ENCODE measurements at places on chromosomes 1 and 21. TPM values are rescaled to one million over a fixed set of nuclear protein-coding genes. Genes with fewer than 3 reads are reported as not detected.

GRCh38 chr21:44423312-44423821, 31.9 kb upstream of the LRRC3 start:
- DNase-seq, result peak; percentile 2

DNA sequence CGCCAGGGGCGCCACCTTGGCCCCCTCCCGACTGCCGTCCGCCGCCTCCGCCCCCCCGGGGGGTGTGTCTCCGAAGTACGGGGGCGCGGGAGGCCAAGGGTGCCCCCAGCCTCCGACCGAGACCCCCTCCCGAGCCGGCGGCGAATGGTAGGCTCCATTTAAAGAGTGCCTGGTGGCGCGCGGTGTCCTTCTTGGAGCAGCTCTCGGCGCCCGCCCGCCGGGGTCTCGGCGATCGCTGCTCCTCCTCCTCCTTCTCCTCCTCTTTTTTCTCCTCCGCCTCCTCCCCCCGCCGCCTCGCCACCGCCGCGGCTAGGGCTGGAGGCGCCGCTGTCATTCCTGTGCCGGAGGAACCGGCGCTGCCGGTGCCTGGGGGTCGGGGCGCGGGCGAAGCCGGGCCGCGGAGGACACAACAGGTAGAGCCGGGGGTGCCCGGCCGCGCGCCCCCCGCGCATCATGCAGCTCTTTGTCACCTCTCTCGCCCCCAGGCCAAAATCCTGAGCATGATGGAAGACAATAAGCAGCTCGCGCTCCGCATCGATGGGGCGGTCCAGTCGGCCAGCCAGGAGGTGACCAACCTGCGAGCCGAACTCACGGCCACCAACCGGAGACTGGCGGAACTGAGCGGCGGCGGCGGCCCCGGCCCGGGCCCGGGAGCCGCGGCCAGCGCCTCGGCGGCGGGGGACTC, at the start of gene KAZN:
Gene KAZN, plus strand, starts transcription at position 188 of the 685 bp plus-strand sequence.
- peak; percentile 27 for DNase-seq

GRCh38 chr1:30639881-30640452, 83.4 kb downstream of the MATN1 start:
- no peak for DNase-seq

DNA sequence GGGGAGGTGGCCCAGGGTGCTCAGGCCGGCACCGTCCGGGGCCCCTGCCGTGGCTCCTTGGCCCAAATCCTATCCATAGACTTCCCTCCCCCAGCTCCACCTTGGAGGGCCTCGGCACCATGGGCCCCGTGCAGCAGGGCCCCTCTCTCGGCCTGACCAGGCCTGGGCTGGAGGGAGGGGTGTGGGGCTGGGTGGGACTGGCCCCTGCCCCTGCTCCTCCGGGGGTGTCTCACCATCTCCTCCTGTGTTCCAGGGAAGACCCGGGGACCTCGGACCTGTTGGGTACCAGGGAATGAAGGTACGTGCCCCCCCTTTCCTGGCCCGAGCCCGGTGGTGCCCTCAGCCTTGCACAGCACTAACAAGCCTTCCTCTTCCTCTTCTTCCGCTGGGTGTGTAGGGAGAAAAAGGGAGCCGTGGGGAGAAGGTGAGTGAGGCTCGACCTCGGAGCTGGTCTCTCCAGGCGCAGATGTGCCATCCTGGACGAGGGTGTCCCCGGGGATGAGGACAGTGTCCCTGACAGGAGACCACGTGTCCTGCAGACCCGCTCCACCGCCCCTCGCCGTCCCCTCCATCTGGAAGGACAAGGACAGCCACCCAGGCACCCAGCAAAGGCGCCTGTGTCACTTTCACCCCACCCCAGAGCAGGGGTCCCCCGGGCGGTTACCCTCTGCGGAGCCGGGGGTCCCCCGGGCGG, 7.9 kb downstream of the COL6A1 start:
- peak; percentile 15 for DNase-seq

- DNase-seq, result no peak
These were observed 61.5 kb downstream of the CD58 start for GRCh38 chr1:116508984-116509980.

DNA sequence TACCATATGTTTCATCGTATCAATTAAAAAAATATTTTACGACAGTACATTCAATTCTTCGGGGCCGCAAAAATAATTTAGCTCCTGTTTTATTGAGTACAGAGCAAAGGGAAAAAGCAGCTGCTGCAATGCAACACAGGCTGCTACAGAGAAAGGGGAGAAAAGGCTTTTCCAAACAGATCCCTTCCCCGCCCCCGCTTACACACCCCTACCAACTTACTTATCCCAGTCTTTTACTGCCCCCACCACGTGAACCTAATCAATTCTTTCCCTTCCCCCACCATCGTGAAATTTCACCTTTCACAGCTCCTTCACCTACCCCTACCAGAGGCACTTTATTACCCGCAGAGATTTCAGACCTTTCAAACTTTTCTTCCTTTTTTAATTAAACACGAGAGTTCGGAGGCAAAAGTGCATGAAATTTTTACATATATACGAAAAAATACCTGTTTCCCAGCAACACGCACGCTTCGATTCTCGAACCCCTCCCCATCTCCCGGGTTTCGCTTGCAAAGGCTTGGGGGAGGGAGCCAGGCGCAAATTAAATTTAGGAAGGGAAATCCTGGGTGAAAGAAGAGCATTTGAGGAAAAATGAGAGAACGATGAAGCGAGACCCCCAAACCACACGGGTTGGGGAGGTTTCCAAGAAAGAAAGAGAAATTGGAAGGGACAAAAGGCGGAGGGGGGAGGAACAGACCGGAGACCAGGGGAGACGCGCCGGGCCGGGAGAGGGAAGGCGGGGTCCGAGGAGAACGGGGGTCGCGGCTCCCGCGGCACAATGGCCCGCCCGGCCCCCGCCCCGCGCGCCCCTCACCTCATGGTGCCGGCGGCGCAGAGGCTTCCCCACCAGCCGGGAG, 823 bp downstream of the ENAH start:
- peak; percentile 31 for DNase-seq

DNA sequence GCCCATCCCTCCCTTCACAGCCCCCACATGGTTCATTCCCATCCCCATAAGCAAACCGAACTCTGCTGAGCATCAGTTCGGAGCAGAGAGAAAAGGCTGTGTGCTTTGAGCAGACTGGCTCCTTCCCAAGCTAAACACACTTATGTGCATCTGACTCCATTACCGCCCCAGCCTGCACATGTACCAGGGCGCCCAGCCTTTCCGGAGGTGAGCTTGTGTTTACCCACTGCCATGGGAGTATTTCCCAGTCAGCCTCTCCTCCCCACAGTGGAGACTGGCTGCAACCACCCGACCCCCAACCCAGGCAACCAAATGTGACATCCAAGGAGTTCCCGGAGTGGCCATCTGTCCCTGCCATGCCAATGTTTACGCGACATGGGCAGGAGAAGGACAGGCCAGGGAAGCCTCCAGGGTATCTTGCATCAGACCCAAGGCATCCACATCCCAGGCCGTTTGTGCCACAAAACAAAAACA, 9.4 kb downstream of the TIAM1 start:
- no peak for DNase-seq

DNA sequence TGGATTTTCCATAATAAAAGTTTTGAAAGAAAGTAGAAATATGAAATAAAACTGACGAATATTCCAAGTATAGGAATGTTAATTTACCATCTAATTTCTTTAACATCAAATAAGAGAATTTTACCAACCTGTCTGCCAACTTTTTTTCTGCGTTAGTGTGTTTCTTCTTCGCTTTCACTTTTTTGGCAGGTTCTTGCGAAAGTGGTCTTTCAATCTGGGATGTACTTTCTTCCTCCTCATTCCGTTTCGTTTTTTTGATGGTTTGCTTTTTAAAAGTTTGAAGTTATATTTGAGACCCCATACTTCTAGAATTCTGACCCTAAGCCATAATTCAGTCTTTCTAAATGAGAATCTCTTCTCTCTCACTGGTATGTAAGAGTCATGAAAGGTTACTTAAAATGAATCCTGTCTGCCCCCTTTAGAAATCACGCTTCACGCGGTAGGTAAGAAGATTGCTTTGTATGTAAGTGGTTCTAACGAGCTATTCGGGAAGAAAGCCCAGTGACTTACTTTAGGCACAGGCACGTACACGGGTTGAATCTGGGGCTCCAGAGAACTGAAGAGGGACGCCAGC, 580 bp downstream of the RBM34 start:
- DNase-seq, result no peak

GRCh38 chr1:160717306-160717705, 5.7 kb upstream of the CD48 start:
- DNase-seq, result no peak

DNA sequence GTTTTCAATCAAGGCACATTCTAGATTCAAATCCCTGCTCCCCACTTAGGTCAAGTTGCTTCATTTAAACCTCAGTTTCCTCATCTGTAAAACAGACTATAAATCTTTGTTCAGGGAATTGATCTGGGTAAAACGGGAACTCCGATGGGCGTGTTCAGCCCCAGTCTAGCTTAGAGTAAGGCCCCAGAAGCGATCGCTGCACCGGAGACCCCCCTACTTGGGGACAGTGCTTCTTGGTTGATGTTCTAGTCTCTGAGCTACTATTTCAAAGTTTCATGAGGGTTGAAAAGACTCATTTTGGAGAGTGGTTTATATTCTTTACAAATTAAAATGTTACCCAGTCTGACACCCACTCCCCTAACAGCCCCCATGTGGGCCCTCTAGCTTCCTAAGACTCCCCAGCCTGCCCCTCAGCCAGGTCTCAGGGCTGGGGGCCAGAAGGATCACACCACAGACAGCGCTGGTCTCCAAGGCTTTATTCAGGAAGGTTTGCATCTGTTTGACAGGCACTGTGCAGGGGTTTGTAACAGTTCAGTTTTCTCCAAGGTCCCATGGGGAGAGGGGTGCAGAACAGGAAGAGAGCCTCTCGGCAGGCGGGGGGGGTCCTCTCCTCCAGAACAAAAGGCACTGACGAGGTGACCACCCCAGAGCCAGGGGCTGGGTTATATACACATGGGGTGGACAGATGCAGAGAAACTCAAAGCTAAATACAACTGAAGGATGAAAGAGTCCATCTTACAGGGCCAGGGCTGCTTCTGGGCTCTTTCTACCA, 82.9 kb downstream of the STUM start:
- no peak for DNase-seq

DNA sequence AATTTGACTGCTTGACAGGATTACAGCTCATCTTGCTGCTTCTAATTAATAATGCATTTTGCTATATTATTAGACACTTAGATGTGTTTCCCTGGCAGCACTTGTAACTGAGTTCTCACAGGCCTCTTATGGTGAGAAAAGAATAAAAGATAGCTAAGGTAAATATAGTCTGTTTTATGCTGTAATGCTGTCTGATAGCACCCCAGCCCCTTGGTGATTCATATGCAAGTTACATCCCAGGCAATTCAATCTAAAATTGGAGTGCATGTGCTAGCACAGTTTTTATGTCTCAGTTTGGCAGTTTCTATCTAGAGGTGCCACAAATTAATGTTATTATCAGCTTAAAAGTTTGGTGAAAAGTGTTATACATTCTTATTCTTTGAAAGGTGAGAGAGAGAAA, 42.2 kb downstream of the RGS13 start:
- no peak for DNase-seq

WNT2B gene
- total RNA-seq, result 1.7 TPM

BMP8B gene
- 0.33 TPM for total RNA-seq

KTI12 gene
- total RNA-seq, result 3.2 TPM

All from left ventricle myocardium inferior (tissue), 1 donor.